ENCODE measurements at places on chromosomes 2 and 18.

- DNase-seq = no peak
Measured at GRCh38 chr2:239330836-239331235, 70.0 kb downstream of the HDAC4 start.

- no peak for DNase-seq
Measured at GRCh38 chr2:149832324-149832723, 244.7 kb upstream of the MMADHC start.

DNA sequence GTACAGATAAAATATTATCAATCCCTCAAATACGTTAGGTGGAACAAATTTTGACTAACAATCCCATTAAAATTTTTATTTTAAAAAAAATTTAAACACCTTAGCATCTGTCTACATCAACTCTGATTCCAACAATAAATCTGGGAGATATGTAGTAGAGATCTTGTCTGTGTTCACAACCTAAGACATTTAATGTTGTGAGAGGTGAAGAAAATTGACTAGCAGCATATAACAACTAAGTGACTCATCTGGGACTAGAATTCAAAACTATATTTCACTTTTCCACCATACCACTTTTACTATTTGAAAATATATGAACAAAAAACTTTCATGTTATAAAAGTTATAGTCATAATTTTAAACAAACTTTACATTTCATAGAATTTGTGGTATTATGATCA lies 97.9 kb downstream of the ATAD2B start:
- no peak for DNase-seq

- no peak for DNase-seq
Measured at GRCh38 chr2:202608142-202608852, 26.5 kb upstream of the FAM117B start.

GRCh38 chr2:2834516-2835254 lies 503.6 kb upstream of the MYT1L start:
- DNase-seq = no peak

GRCh38 chr2:120874888-120875275 lies 139.2 kb downstream of the GLI2 start:
- no peak for DNase-seq

DNA sequence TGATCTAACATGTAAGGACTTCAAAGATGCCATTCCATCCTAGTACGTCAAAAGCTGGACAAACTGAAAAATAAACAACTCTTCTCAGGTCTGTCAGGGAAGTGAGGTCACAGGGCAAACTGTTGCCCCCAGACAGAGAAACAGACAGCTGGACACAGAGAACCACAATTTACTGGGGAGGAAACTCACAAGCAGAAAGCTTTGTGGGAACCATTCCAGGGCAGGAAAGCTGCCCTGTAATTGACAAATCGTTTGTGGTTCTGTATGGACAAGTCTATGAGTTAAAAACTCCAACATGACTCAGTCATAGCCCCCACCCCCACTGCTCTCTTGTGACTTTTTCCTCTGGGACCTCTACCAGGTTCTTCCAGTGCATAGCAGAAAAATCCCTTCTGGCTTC lies 28.4 kb downstream of the MCEE start:
- DNase-seq = no peak

DNA sequence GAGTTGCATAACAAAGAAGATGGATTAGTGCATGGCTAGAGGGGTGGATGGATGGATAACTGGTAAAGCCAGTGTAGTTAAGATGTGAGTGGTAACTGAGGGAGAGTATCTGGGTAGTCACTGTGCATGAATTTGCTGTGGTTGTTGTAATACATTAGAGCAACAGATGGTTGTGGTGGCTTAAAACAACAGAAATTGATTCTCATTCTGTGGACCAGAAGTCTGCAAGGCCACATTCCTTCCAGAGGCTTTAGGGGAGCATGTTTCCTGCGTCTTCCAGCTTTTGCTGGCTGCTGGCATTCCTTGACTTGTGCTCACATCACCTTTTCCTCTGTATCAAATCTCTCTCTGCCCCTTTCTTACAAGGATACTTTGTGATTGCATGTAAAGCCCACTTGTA lies 155.4 kb downstream of the ASB1 start:
- DNase-seq = no peak

- DNase-seq = no peak
Measured at GRCh38 chr18:25112821-25113434, 239.0 kb downstream of the ZNF521 start.

DNA sequence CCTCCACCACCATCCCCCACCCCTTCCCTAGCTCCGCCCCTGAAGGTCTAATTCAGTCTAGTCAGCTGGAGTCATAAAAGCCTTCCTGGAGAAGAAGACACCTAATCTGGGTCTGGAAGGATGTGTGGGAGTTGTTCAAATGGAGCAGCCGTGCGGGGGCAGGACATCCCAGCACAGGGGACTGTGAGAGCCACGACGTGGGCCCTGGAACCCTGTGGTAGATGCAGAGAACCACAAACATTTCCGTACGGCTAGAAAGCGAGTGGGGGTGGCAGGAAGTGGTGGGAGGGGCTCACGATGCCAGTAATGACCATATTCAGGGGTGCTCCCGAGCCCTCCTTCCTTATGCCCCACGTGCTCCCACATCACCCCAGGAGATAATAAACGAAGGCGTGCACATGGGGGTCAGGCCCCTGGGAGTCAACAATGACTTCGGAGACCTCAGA lies 20.9 kb upstream of the COL6A3 start:
- no peak for DNase-seq

GRCh38 chr2:241565411-241565810 lies 6.9 kb downstream of the BOK start:
- no peak for DNase-seq

DNA sequence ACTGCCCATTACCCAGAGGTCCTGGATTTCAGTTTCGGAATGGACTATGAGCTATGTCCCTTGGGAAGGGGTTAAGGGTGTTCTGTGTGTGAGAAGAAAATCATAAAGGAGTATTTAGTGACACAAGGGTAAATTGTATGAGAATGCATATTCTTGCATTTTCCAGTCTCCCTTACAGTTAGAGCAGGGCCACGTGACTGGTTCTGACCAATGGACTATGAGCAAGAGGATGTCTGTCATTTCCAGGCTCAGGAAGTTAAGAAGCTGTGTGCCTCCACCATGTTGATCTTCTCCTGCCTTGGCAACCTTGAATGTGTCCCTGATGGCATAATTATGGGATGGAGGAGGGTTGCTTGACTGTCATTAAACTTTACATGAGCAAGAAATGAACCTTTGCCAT lies 94.9 kb downstream of the DHRS9 start:
- DNase-seq = no peak

DNA sequence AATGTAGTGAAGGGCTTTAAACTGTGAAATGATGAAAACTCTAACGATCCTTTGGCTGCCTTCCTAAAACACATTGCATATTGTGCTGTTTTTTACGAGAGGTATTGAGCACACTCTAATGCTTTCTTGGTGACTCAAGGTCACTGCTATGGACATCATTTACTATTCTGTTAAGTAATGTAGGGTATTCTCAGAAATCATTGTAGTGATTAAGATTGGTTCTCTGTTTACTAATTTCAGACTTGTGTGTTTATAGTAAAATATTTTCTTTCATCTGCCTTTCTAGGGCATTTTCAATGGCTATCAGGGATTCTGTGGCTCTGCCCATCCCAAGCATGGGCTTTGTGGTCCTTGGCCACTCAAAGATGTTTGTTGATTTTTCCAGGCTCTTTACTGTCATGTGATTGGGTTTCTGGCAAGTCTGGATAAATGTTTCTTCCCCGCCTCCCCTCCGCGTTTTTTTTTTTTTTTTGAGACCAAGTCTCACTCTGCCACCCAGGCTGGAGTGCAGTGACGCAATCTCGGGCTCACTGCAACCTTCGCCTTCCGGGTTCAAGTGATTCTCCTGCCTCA lies 29.3 kb downstream of the UBE2F start:
- no peak for DNase-seq

DNA sequence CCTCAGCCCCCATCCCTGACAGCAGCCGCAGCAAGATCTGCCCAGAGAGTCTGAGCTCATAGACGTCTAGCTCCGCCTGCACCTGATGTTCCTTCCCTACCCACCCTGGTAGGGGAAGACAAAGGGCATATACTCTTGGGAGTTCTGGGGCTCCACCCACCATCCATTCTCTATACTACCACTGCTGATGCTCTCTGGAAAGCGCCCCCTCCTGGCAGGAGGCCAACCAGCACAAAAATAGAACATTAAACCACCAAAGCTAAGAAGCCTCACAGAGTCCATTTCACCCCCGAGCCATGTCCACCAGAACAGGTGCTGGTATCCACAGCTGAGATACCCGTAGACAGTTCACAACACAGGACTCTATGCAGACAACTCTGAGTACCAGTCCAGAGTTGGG lies 662.6 kb upstream of the FAM98A start:
- no peak for DNase-seq

DNA sequence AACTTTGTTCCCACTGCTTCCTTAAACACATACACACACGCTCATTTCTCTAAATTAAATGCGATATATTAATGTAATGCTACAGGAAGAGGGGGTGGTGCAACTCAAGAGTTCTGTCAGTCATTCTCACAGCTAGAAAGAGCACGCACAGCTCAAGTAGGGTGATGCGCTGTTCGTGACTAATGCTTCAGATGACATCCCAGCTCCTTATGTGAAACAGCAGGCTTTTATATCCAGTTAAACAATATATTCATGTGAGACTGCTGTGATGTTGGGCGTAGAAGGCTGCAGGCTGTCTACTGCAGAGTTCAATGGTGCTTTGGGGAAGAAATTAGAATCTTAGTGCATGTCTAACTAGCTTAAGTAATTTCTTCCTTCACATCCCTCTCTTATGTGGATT lies 912.6 kb upstream of the FSHR start:
- DNase-seq = no peak

- DNase-seq = no peak
Measured at GRCh38 chr2:211351987-211352386, 795.6 kb downstream of the CPS1 start.

- DNase-seq = no peak
Measured at GRCh38 chr2:39583781-39584180, 81.9 kb upstream of the TMEM178A start.

- no peak for DNase-seq
Measured at GRCh38 chr2:157747695-157748370, 119.2 kb upstream of the ACVR1C start.

GRCh38 chr2:188725746-188726360 lies 248.3 kb upstream of the COL3A1 start:
- DNase-seq = no peak

- DNase-seq = no peak
Measured at GRCh38 chr2:19861813-19862212, 40.0 kb downstream of the TTC32 start.

- peak; percentile 63 for DNase-seq
Measured at GRCh38 chr2:113225263-113226259, 51.8 kb downstream of the PSD4 start.

GRCh38 chr2:6562771-6563170 lies 302.9 kb downstream of the CMPK2 start:
- DNase-seq = no peak

DNA sequence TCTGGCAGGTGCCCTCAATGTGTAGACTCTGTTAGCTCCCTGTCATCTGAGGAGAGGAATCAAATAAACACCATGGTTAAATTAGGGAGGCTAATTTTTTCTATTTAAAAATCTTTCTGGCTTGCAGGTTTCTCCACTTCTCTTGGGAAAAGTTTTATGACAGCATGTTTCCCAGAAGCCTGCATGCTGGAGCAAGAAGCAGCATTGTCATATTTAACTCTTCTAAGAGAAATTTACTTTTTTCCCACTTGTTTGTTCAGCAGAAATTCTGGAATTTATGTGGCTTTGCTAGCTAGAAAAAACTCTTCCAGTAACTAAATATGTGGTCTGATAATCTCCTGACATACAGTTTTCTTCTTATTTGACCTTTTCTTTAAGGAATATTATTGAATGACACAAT lies 230.5 kb downstream of the PARD3B start:
- DNase-seq = no peak

DNA sequence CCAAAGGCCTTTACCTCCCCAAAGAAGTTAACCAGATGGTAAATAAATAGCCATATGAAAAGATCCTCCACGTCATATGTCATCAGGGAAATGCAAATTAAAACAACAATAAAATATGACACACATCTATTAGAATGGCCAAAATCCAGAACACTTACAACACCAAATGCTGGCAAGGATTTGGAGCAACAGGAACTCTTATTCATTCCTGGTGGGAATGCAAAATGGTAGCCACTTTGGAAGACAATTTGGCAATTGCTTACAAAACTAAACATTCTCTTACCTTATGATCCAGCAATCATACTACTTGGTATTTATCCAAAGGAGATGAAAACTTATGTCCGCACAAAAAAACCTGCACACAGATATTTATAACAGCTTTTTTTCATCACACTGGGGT lies 1.3 kb upstream of the TANK start:
- DNase-seq = no peak

GRCh38 chr2:182324665-182325064 lies 102.2 kb downstream of the PDE1A start:
- no peak for DNase-seq

GRCh38 chr18:43681661-43682060 lies 404.4 kb upstream of the SYT4 start:
- no peak for DNase-seq

DNA sequence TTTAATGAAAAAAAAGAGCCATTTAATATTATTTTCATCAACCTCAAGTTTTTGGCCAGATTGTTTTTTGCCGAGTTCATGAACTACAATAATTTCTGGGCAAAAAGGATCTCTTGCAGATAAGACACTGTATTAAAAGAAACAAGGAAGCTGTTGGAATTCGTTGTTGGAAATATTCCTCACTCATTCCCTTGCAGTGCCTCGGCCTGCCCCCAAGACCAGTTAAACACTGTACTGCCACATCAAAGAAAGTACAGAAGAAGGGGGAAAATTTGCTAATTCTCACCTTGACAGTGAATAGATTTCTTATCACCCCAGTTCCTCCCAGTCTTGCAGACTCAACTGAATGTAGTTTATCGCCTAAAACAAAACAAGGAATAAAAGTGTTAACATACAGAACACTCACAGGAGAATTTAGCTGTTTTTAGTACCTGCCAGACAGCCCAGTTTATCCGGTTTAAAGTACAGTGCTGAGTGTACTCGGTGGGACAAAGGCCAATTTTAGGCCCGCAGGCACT lies 1.2 kb downstream of the IDH1 start:
- DNase-seq = no peak

DNA sequence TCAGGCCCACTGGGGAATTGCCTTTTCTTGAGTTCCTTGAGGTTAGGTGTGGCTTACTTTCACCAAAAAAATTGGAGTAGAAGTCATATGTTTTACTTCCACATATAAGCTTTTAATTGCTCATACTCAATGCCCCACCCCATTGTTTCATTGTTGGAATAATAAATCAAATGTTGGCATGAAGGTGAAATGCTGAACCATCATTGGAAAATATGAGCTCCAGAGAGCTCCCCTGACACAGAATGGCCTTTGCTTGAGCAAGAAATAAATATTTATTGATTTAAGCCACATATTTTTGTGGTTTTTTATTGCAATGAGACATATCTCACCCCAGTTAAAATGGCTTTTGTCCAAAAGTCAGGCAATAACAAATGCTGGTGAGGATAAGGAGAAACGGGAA lies 167.3 kb upstream of the SRD5A2 start:
- no peak for DNase-seq

GRCh38 chr2:217834744-217835513 lies 167.9 kb downstream of the TNS1 start:
- DNase-seq = no peak

- DNase-seq = no peak
Measured at GRCh38 chr2:226877491-226877890, 41.6 kb downstream of the RHBDD1 start.

GRCh38 chr2:178043266-178043665 lies 29.3 kb downstream of the PDE11A start:
- no peak for DNase-seq

All from right kidney (tissue), 9 donors.